NAMALWA (cell line): ENCODE measurements at places on chromosomes 3 and 15.
A peak's percentile ranks its signal among the peaks of the same experiment; 100 is the strongest.

DNA sequence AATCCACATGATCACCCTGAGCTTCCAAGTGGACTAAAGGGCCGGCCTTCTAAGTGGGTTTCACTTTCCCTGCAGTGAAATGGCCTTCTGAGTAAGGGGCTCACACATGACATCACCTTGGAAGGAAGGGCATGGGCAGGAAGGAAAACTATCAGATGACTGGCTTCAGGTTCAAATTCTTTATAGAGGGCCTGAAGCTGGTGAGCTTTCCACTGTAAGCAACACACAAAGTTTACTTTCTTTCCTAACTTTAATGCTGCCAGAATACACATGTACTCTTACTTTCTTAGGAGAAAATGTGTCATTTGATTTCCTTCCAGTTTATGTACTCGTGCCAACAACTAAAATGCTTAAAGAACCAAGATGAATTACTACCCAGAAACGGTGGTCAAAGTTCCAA, 475.6 kb downstream of the FOXP1 start:
- no peak for DNase-seq

DNA sequence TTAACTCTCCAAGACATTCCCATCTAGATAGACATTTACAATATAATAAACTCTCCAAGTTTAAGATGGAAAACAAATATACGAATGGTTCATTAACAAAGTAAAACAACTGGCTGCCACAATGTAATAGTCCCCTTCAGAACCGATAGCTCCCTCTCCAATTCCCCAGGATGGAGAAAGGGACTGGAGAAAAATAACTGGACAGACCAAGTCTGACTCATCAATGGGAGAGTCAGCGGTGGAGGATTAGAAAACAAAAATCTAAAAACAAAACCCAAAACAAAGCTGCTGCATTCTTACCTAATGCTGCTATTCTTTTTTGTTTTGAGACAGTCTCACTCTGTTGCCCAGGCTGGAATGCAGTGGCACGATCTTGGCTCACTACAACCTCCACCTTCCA, 468.1 kb downstream of the SHQ1 start:
- no peak for DNase-seq

DNA sequence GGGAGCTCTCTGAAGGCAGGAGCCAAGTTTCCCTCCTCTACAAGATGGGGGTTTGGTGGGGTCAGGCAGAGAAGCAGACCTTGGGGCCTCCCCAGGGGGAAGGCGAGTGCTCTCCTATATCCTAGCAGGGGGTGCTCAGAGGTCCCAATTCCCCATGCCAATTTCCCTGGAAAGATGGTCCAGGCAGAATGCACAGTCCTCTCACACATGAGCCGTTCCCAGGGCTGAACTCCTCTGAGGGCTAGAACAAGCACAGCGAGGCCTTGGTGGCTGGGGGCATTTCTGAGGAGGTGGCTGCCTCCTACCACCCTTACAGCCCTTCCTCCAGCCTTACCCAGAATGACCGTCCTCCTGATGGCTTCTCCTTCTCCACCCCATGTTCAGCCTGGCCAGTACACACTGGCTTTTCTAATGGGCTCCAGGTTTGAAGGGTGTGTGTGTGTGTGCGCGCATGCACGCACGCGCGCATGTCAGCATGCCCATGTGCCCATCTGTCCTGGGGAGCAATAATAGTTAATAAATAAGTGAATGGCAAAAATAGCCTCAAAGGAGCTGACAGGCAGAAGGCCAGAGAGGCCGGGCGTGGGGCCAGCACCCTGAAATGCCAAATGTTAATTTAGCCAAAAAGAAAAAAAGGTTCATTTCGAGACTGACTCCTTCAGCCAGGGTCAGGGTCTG, 24.4 kb downstream of the ADCY5 start:
- no peak for DNase-seq

- no peak for DNase-seq
Observed at GRCh38 chr3:73409138-73409763, 215.5 kb downstream of the PDZRN3 start.

- DNase-seq = no peak
Observed at GRCh38 chr15:51312166-51313073, 26.0 kb downstream of the CYP19A1 start.

GRCh38 chr3:187689984-187690383, 12.4 kb downstream of the RTP2 start:
- DNase-seq = no peak

GRCh38 chr3:64056606-64057180, 33.4 kb upstream of the PSMD6 start:
- no peak for DNase-seq

DNA sequence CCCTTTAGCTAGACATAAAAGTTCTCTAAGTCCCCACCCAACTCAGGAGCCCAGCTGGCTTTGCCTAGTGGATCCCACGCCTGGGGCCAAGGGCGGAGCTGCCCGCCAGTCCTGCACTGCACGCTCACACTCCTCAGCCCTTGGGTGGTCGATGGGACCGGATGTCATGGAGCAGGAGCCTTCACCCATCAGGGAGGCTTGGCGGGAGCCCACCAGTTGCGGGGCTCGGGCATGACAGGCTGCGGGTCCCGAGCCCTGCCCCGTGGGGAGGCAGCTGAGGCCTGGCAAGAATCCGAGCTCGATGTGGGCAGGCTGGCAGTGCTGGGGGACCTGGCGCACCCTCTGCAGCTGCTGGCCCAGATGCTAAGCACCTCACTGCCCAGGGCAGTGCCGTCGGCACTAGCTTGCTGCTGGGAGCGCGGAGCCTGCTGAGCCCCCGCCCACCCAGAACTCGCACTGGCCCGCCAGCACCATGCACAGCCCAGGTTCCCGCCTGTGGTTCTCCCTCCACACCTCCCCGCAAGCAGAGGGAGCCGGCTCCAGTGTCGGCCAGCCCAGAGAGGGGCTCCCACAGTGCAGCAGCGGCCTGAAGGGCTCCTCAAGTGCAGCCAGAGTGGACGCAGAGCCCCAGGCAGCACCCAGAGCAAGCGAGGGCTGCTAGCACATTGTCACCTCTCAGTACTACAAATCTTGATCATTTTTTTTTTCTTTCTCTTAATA, 391.4 kb upstream of the NDN start:
- no peak for DNase-seq

DNA sequence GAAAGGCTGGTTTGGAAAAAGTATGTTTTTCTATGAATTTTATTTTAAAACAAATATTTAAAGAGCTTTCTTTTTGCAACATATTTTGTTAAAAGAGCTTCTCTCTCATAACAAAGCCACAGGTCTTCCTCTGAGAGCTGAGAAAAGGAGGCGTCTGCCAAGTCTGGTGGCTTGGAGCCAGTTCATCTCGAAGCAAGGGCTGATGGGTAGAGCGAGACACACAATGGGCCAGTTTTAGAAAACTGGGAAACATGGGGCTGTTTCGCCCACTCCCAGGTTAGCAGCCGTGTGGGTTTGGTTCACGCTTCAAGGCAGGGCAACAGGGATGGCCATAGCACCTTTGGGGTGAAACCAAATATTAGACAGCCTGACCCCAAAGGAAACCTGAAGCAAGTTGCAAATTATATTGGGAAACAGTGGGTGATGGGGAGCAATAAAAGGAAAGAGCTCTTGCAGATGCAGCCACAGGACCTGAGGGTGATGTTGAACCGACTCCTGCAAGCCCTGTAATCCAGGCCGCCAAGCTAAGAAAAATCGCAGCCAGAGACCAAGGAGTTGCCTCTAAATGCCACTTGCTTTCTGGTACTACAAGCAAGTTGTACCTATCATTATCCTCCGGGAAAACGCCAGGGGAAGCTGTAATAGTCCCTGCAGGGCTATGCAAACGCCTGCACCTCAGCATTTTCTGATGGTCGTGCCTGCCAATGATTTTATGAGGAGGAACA, 88.4 kb upstream of the GALNT15 start:
- no peak for DNase-seq

GRCh38 chr15:66613743-66614142, 47.9 kb upstream of the LCTL start:
- DNase-seq = no peak

DNA sequence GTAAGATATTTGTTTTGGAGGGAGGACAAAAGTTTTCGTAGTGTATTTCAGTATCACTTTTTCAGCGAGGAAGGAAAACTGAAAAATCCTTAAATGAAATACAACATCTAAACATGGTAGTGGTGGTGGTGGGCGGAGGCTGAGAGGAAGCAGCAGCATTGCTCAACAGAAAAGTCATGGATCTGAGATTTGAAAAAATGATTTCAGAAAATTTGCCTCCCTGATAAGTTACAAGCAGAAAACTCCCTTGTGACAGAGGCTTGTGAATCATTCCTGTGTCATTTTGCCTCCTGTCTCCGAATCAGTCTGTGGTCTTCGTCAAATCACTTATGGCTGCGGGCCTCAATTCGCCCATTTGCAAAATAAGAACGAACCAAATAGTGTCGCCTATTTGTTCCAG, 965 bp upstream of the CRBN start:
- no peak for DNase-seq

- DNase-seq = no peak
Observed at GRCh38 chr3:190830031-190830430, 32.5 kb downstream of the GMNC start.

- DNase-seq = no peak
Observed at GRCh38 chr15:59227021-59227420, 20.4 kb downstream of the LDHAL6B start.

DNA sequence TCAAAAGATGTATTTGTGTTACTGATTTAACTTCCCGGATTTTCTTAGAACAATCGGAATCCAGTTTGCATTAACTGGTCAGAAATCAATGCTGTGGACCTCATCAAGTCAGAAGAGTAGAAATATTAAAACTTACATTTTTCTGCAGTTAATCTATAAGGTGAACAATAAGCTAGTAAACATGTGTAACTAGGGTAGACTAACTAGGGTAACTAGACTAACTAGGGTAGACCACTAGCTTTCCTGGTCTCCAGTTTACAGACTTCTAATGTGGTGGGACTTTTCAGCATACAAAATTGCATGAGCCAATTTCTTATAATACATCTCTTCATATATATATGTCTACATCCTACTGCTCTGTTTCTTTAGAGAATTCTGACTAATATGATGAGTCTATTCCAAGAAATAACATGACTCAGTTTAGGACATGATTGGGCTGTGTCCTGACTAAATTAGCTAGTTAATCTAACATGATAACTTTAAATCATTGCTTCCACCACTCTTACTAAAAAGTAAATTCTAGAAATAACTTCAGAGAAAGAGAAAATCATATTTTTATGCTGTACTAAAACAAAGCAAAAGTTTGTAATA, 5.3 kb downstream of the PLSCR2 start:
- no peak for DNase-seq

DNA sequence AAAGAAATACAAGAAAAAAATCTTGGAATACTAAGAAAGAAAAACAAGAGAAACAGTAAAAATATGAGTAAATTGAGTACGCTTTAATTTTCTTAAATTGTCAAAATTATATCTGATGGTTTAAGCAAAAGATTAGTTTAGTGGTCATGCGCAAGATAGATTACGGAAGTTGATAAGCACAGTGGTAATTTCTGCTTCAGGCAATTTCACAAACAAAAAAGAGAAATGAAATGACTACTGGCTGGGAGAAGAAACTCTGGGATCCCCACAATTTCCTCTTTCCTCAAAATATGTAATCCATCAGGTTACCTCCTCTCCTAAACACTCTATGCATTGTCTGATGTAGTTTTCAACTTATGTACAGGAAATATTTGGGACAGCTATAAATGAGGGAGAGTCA, 9.0 kb downstream of the MYD88 start:
- no peak for DNase-seq

- no peak for DNase-seq
Observed at GRCh38 chr3:117120014-117120413, 410.4 kb downstream of the TUSC7 start.

DNA sequence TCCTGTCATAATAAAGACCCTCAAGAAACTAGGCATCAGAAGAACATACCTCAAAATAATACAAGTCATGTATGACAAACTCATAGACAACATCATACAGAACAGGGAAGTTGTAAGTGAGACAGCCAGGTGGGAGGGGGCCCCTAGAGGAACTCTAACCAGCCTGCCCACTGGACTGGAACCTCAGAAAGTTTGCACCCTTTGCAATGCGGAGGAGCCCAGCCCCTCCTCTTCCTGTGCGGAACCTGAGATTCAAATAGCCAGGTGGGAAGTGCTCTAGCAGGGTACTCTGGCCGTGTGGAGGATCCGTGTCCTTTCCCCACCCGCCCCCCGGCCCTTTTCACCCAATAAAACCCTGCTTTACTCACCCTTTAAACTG, 387.0 kb upstream of the CBLB start:
- DNase-seq = peak; percentile 91

GRCh38 chr3:46406443-46406787, 451 bp downstream of the CCR5AS start:
- no peak for DNase-seq

- DNase-seq = no peak
Observed at GRCh38 chr15:96092186-96092585, 238.3 kb upstream of the NR2F2 start.

GRCh38 chr15:90264671-90265070, 801 bp upstream of the NGRN start:
- no peak for DNase-seq

DNA sequence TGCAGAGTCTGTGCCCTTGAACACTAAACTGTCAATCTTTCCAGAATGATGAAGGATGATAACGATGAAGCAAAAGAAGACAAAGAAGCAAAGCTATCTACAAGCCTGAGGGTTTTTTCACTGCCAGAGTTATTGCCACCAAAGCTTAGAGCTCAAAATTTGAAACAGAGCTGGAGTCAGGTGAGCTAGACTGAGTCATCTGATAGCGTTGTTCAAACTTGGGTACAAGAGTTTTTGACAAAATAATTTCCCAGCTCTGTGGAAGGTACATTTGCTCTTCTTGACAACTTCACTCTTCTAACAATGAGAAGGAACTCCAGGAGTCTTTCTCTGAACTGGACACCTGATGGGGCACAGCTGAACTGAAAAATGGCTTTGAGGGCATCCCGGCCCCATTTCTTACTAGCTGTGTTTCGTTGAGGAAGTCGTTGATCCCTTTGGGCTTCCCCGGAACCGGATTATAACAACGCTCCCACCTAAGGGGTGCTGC, 715 bp downstream of the MCCC1 start:
- peak; percentile 53 for DNase-seq

DNA sequence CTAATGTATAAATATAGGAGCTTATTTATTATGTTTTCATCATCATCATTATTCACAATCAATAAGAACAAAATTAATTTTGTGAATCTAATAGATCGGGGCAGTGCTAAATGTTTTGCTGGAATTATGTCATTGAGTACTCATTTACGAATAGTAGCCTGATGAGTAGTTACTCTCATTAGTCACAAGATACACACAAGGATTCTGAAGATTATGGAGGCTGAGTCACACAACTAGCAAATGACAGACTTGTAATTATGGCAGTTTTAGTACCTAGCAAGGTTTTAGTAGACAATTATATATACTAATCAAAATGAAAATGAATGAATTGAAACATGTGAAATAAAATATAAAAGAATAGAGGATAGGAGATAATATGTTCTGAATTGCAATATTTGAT, 954.2 kb downstream of the CADM2 start:
- no peak for DNase-seq

DNA sequence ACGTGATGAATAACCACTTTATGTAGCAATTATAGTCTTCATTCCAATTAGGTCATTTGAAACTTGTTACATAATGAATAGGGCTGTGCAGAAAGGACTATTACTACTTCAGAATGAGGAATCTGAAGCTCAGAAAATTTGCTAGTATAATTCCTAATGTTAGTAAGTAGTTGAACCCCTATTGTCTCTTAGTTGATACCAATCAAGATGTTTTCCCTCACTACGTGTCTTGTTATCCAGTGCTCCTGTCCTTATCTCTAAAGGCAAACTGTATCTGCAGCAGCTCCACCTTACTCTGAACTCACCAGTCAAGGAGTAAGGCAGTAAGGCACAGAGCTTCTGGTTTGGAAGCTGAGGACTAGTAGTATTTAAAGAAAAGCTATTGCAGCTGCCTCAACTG, 32.0 kb downstream of the RAB11A start:
- no peak for DNase-seq

- DNase-seq = no peak
Observed at GRCh38 chr15:69692342-69692741, 239.7 kb downstream of the RPLP1 start.
